Naive thymus-derived CD8-positive, alpha-beta T cell (primary cell): ENCODE measurements at places on chromosomes 6 and 20. TPM values are rescaled to one million over a fixed set of nuclear protein-coding genes. Genes with fewer than 3 reads are reported as not detected.

Gene NOX3
- not detected for total RNA-seq

- no peaks in the 10 kb centered on the region for H3K4me1 ChIP-seq
- DNase-seq = no peak
- peaks cover 8% of the 10 kb centered on the region for H3K27me3 ChIP-seq
These were observed 66.3 kb upstream of the FBXL4 start for GRCh38 chr6:99014061-99014460.

Gene PAQR8
- total RNA-seq = 28.9 TPM

Gene SPAG4
- total RNA-seq = 0.47 TPM

GRCh38 chr20:17610566-17611289 lies 40.9 kb downstream of the DSTN start:
- peak; percentile 36 for DNase-seq
- peak overlapping the region; percentile 75 for H3K4me3 ChIP-seq
- peaks cover 9% of the 10 kb centered on the region for H3K36me3 ChIP-seq
- peaks cover 39% of the 10 kb centered on the region for H3K4me1 ChIP-seq
- peak overlapping the region; percentile 82 for H3K27ac ChIP-seq

- H3K27me3 ChIP-seq = no peaks in the 10 kb centered on the region
- H3K4me3 ChIP-seq = no peak overlapping the region
These were observed 9.3 kb downstream of the COL9A3 start for GRCh38 chr20:62825986-62826645.

GRCh38 chr6:30615958-30616810 lies 859 bp downstream of the PPP1R10 start:
- peak overlapping the region; percentile 99 for H3K4me3 ChIP-seq
- peaks cover 56% of the 10 kb centered on the region for H3K4me1 ChIP-seq
- no peaks in the 10 kb centered on the region for H3K27me3 ChIP-seq
- H3K36me3 ChIP-seq = peaks cover 23% of the 10 kb centered on the region

Gene TTK
- 0.91 TPM for total RNA-seq

GRCh38 chr6:120894077-120894476 lies 440.2 kb downstream of the TBC1D32 start:
- no peak overlapping the region for H3K4me3 ChIP-seq
- no peak for DNase-seq
- H3K36me3 ChIP-seq = peaks cover 22% of the 10 kb centered on the region

GRCh38 chr6:112504621-112505020 lies 157.5 kb downstream of the RFPL4B start:
- H3K36me3 ChIP-seq = no peaks in the 10 kb centered on the region
- no peak overlapping the region for H3K27ac ChIP-seq
- DNase-seq = no peak
- no peaks in the 10 kb centered on the region for H3K4me1 ChIP-seq
- H3K27me3 ChIP-seq = no peaks in the 10 kb centered on the region

GRCh38 chr20:20362774-20363433 lies 5.0 kb upstream of the INSM1 start:
- peaks cover 42% of the 10 kb centered on the region for H3K4me1 ChIP-seq
- DNase-seq = no peak

- H3K27ac ChIP-seq = no peak overlapping the region
- H3K36me3 ChIP-seq = no peaks in the 10 kb centered on the region
- peaks cover 7% of the 10 kb centered on the region for H3K4me1 ChIP-seq
- no peak overlapping the region for H3K4me3 ChIP-seq
- DNase-seq = no peak
These were observed 155.8 kb upstream of the AFDN start for GRCh38 chr6:167670938-167671338.

- H3K4me1 ChIP-seq = peaks cover 25% of the 10 kb centered on the region
- DNase-seq = no peak
- H3K27ac ChIP-seq = no peak overlapping the region
These were observed 5.4 kb downstream of the NKX2-4 start for GRCh38 chr20:21391972-21392352.

Gene NKX2-4
- total RNA-seq = not detected

Gene KIF25
- not detected for total RNA-seq

Gene PI16
- 1.1 TPM for total RNA-seq

DNA sequence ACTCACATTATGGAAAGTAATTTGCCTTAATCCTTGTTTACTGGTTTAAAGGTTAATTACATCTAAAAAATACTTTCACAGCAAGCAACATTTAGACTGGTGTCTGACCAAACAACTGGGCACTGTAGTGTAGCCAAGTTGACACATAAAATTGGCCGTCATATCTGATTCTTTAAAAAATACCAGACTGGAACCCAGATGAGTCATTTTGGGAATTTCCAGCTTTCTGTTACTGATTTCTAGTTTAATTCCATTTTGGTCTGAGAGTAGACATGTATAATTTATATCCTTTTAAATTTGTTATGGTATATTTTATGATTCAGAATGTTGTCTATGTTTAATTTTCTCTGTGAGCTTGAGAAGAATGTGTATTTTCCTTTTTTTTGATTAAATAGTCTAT lies 44.1 kb downstream of the SCP2D1 start:
- H3K36me3 ChIP-seq = no peaks in the 10 kb centered on the region
- no peak overlapping the region for H3K27ac ChIP-seq
- no peak overlapping the region for H3K4me3 ChIP-seq
- peaks cover 3% of the 10 kb centered on the region for H3K27me3 ChIP-seq
- no peaks in the 10 kb centered on the region for H3K4me1 ChIP-seq

- DNase-seq = no peak
- no peak overlapping the region for H3K27ac ChIP-seq
These were observed 24.2 kb downstream of the LAMA5 start for GRCh38 chr20:62342910-62343309.

DNA sequence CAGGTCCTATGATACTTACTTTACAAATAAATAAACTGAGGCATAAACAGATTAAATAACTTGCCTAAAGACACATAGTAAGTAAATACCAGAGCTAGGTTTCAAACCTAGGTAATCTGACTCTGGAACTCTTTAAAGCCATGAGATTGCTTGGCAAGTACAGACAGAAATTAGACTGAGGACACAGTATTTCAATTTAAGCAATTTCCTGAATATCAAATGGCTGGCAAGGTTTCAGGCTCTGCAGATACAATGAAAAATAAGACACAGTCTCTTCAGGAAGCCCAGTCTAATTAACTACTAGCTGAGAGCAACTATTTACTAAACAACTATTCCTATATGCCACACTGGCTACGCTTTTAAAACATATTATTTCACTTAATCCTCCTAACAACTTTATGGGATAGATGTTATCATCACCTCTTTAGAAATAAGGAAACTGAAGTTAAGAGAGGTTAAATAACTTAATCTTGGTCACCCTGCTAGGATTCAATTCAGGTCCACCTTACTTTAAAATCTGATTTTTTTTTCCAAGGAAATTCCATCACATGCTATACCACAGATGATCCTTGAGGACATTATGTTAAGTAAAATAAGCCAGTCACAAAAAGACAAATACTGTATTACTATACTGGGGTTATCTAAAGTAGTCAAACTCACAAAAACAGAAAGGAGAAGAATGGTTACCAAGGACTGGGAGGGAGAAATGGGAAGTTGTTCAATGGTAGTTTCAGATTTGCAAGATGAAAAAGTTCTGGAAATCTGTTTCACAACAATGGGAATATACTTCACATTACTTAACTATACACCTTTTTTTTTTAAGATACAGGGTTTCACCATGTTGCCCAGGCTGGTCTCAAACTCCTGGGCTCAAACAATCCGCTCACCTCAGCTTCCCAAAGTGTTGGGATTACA lies 4.1 kb downstream of the TRPC4AP start:
- H3K27me3 ChIP-seq = no peaks in the 10 kb centered on the region
- DNase-seq = no peak
- H3K27ac ChIP-seq = no peak overlapping the region
- no peaks in the 10 kb centered on the region for H3K36me3 ChIP-seq
- peaks cover 71% of the 10 kb centered on the region for H3K4me1 ChIP-seq
- peak overlapping the region; percentile 0 for H3K4me3 ChIP-seq

- no peak overlapping the region for H3K4me3 ChIP-seq
- no peaks in the 10 kb centered on the region for H3K4me1 ChIP-seq
- no peaks in the 10 kb centered on the region for H3K36me3 ChIP-seq
- no peak for DNase-seq
These were observed 376.6 kb downstream of the GRIK2 start for GRCh38 chr6:101770116-101770515.

DNA sequence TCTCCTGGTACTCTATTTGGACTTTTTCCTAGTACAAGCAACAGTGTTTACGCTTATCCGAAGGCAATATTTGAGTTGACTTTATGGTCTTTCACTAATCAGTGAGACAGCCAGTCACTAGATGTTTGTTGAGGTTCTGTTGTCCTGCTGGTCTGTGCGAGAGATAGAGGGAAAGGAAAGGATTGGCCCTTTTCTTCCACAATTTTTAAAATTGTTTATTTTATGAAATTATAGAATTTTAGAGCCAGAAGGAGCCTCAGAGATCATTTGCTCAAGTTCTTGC lies 44.4 kb downstream of the MAP3K4 start:
- DNase-seq = no peak
- H3K36me3 ChIP-seq = peaks cover 6% of the 10 kb centered on the region
- no peak overlapping the region for H3K27ac ChIP-seq
- no peaks in the 10 kb centered on the region for H3K27me3 ChIP-seq
